ENCODE measurements at places on chromosomes 1 and 21. TPM values are rescaled to one million over a fixed set of nuclear protein-coding genes. Genes with fewer than 3 reads are reported as not detected.

The AIRE gene
- polyA plus RNA-seq: 0.08 TPM

The UBL4B gene
- not detected for polyA plus RNA-seq

The NBL1 gene
- polyA plus RNA-seq: 90.1 TPM

The NIBAN1 gene
- 17.9 TPM for polyA plus RNA-seq

The AK5 gene
- 0.99 TPM for polyA plus RNA-seq

The C1orf21 gene
- polyA plus RNA-seq: 53.7 TPM

The DISC1 gene
- 10.9 TPM for polyA plus RNA-seq

The SLC9C2 gene
- 0.61 TPM for polyA plus RNA-seq

The ST6GALNAC5 gene
- 8.9 TPM for polyA plus RNA-seq

The FAAH gene
- 23.7 TPM for polyA plus RNA-seq

The CRABP2 gene
- 108 TPM for polyA plus RNA-seq

The GBP5 gene
- polyA plus RNA-seq: 0.55 TPM

The CDKN2C gene
- polyA plus RNA-seq: 16.9 TPM

The CFAP107 gene
- 1.7 TPM for polyA plus RNA-seq

The FTCD gene
- 1.6 TPM for polyA plus RNA-seq

The ATP1A1 gene
- 234 TPM for polyA plus RNA-seq

The ITLN1 gene
- 0.39 TPM for polyA plus RNA-seq

The IL12RB2 gene
- polyA plus RNA-seq: 0.71 TPM

The SPTA1 gene
- polyA plus RNA-seq: 9.9 TPM

The LRRC38 gene
- polyA plus RNA-seq: not detected

The PDPN gene
- polyA plus RNA-seq: 37.5 TPM

The ACTN2 gene
- 2.9 TPM for polyA plus RNA-seq

The CD52 gene
- polyA plus RNA-seq: 5.9 TPM

The KRTAP19-5 gene
- polyA plus RNA-seq: not detected

The PCSK9 gene
- 2.0 TPM for polyA plus RNA-seq

The GCSAML gene
- polyA plus RNA-seq: 0.58 TPM

The RGS13 gene
- polyA plus RNA-seq: 3.0 TPM

The A3GALT2 gene
- 0.25 TPM for polyA plus RNA-seq

The RYR2 gene
- 8.7 TPM for polyA plus RNA-seq

The MCOLN3 gene
- 1.5 TPM for polyA plus RNA-seq

The HRNR gene
- polyA plus RNA-seq: 0.18 TPM

The FCAMR gene
- 0.07 TPM for polyA plus RNA-seq

The LIN28A gene
- polyA plus RNA-seq: 0.10 TPM

The IL20 gene
- not detected for polyA plus RNA-seq

The ARHGAP30 gene
- polyA plus RNA-seq: 4.2 TPM
